NT2/D1 (cell line): ENCODE measurements at places on chromosomes 11 and 22.

- DNase-seq: no peak
Observed at GRCh38 chr11:112281726-112282125, 21.1 kb upstream of the PLET1 start.

DNA sequence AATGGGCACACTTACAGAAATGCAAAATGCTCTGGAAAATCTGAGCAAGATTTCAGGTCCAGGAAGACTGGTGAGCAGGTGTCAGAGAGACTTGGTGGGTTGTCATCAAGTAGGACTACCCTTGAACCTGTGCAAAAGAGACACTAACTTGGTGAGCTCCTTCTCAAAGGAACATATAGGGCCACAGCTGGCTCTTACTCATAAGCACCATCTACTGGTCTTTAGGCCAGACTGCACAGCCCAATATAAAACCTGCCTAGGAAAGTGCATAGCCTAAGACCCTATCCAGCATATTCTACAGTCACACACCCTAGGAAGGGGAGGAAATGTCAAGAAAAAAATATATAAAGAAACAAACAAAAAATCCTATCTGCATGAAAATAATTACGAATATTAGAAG lies 18.2 kb upstream of the OR10W1 start:
- DNase-seq: peak; percentile 39

- no peak for DNase-seq
Observed at GRCh38 chr11:77109236-77110019, 6.8 kb downstream of the OMP start.

DNA sequence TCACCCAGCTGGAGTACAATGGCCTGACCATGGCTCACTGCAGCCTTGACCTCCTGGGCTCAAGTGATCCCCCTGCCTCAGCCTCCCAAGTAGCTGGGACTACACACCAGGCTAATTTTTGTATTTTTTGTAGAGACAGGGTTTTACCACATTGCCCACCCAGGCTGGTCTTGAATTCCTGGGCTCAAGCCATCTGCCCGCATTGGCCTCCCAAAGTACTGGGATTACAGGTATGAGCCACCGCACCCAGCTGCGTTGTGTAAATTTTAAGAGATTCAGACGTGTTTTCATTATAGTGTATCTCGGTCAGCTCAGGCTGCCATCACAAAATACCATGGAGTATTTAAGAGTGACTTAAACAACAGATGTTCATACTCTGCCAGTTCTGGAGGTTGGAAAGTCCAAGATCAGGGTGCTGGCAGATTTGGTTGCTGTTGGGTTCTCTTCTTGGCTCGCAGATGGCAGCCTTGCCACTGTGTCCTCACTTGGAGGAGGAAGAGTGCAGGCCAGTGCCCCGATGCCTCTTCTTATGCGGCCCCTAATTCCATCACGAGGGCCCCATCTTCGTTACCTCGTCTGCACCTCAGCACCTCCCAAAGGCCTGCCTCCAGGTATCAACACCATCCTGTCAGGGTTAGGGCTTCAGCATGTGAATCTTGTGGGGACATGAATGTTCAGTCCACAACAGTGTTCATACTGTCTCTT lies 32.6 kb upstream of the PARVB start:
- DNase-seq: no peak

GRCh38 chr22:17258015-17258787 lies 39.0 kb upstream of the ADA2 start:
- DNase-seq: no peak

GRCh38 chr22:39526736-39527171 lies 5.8 kb downstream of the RPS19BP1 start:
- no peak for DNase-seq

GRCh38 chr11:102832612-102833011 lies 10.8 kb downstream of the MMP3 start:
- no peak for DNase-seq

GRCh38 chr22:24046024-24046423 lies 34.9 kb downstream of the CABIN1 start:
- no peak for DNase-seq

- DNase-seq: no peak
Observed at GRCh38 chr11:2346586-2347307, 30.4 kb upstream of the CD81 start.

DNA sequence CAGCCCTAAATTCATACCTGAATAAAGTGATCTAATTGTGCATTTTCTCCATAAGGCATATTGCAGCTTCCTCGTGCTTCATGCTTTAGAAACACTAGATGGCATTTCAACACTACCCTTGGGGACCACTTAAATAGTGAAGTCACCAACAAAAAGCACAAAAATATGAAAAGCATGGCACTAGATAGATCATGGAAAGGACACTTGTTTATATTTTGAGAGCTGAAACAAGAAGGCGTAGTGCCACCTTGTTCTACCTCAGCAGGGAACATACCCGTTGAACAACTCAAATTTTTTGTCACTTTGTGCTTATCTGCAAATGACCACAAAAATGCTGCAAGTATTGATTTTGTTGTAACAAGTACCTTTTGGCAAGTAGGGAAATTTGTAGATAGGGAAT lies 8.6 kb downstream of the TBCEL start:
- no peak for DNase-seq

DNA sequence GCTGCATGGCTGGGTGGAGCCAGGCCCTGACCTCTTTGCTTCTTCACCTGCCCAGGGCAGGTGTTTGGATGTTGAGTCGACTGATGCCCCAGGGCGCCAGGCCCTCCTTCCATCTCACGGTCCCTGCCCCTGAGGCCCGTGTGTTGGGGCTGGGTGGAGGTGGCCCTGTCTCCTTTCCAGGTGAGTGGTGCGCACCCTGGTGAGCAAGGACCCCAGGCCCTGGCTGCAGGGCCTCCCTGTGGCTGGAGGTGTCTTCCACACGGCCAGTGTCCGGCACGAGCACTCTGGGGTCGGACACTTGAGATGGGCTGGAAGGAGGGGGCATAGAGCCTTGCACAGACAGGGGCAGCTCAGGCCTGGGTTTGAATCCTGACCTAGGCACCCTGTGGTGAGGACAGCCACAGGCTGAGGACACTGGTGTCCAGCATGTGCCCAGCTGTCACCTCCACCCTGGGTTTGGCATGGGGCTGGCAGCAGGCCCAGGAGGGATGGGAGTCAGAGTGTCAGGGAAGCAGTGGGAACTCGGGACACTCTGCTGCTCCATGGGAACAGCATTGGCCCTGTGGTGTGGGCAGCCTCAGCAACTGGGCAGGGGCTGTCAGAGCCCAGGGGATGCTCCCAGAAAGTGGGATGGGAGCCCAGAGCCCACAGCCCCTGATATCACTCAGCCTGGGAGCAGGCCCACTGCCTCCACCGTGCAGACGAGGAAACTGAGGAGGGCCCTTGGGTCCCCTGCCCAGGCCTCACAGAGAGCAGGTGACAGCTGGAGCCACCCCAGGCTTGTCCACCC lies 37.1 kb upstream of the CCDC188 start:
- DNase-seq: no peak

GRCh38 chr22:48370508-48371325 lies 1457.0 kb downstream of the BRD1 start:
- DNase-seq: no peak

DNA sequence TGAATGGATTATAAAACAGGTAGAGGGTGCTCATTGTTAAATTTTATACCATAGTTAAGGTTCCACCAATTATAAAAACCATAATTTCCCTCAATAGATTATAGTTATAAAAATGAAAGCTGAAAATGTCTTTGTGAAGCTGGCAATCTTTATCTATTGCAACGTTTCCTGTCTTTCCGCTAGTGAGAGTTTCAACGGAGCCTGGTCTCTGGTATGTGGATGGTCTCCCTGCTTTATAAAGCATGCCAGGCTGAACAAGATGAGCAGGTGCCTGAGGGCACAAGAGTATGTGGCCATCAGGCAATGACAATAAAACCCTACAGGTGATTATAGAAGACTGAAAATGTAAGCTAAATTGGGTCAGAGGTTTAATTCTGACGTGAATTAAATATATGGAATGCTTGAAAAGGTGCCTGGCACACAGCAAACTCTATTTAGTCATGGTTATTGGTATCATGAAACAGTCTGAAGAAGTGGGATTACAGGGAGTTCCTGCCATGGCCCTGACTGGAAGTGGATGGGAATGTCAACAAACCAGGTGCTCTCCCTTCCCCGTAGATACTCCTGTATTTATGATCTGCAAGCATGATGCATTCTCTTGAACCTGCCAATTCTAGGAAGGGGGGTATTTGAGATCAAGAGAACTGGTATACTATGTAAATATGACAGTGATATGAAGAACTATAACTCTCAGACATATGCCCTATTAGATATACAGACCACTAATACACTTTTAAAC lies 115.7 kb downstream of the ENTHD1 start:
- no peak for DNase-seq

- no peak for DNase-seq
Observed at GRCh38 chr11:6040874-6041273, 10.3 kb upstream of the OR56A1 start.

GRCh38 chr11:85682330-85683305 lies 3.4 kb downstream of the CCDC89 start:
- DNase-seq: no peak

DNA sequence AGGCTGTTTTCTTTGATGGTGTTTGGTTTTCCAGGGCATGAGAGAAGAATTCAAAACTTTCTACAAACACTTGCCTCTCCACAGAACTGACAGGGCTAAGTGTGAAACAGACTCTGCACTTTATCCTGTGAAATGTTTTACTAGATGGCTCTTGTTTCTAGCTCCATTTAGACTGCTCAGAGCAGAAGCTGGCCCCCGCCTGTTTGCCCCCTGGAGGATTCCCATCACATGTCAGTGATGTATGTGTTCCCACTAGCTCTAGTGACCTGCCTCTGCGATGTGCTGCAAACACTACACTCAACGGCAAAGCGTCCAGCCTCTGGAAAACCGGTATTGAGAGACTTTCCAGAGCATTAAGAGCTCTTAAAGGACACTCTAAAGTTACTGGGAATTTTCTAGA lies 41.4 kb upstream of the PCF11 start:
- DNase-seq: no peak
